ENCODE measurements at places on chromosomes 2 and 18.

GRCh38 chr2:130778781-130779180 lies 23.4 kb downstream of the AMER3 start:
- no peak for DNase-seq

DNA sequence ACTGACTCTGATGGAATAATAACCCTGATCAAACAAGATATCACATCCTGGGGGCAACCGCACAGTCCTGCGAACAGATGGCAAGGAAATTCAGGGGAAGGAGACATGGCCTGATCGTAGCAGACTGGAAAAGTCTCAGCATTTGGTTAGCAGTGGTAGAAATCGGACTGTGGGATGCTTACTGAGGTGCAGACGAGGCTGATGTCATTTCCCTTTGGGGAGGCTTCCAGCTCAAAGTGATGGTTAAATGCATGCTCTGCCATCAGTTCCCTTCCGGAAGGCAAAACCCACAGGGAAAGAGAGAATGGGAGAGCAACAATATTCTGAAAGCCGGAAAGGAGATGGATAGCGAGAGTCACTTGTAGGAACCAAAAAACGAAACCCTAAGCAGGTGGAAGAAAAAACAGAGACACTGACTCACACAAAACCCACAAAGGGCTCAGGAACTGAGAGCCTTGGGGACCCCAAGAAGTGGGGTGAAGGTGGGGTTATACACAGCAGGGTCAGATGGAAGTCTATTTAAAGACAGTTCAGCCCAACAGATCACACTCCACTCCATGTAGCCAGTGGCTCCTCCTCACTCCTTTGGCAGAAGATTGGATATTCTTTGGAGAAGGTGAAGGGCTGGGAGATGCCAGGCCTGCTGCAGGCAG lies 93.1 kb downstream of the INPP5D start:
- no peak for DNase-seq

- DNase-seq: no peak
These were observed 2.4 kb upstream of the ANTXR1 start for GRCh38 chr2:69010437-69011194.

DNA sequence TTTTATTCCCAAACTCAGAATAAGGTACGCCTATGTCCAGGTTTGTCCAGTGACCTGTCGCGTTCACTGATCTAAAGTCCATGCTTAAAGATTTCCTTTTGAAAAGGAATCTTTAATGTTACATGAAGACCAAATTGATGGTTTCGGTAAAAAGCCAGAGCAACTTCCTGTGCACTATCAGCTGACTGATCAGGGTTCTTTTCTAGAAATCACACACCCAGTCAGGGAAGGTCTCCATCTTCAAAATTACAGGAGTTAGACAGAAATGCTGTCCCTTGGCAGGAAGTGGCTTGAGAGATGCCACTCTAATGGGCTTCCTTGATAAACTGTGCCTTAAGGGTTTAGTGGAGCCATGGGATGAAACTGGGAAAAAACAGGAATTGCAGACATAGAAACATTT lies 14.7 kb upstream of the ARHGAP25 start:
- DNase-seq: no peak

DNA sequence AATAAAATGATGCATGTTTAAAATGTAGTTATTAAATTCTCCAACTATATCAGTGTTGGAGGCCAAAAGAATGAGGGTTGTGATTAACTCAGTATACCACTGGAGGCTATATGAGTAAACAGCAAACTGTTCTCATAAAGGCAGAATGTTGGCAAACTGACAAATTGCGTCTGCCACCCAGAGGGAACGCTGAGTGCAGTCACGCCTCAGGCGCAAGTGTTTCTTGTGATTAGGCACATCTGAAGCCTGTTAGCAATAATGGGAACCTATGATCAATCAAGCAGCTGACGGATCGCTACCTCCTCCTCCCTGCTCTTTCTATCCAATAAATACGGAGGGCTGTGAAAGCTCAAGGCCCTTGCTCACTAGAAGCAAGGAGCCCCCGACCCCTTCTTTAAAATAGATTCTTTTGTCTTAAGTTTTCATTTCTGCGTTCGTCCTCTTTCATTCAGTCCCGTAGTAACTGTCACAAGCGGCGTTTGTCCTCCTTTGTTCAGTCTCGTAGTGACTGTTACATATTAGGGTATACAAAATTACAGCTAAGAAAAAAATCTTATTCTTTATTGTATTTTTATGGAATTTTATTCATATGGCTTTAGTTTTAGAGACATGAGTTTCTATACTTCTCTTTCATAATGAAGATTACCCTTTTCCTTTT lies 16.3 kb upstream of the RMND5A start:
- DNase-seq: no peak

GRCh38 chr2:37219046-37219445 lies 12.3 kb downstream of the CEBPZ start:
- DNase-seq: no peak

DNA sequence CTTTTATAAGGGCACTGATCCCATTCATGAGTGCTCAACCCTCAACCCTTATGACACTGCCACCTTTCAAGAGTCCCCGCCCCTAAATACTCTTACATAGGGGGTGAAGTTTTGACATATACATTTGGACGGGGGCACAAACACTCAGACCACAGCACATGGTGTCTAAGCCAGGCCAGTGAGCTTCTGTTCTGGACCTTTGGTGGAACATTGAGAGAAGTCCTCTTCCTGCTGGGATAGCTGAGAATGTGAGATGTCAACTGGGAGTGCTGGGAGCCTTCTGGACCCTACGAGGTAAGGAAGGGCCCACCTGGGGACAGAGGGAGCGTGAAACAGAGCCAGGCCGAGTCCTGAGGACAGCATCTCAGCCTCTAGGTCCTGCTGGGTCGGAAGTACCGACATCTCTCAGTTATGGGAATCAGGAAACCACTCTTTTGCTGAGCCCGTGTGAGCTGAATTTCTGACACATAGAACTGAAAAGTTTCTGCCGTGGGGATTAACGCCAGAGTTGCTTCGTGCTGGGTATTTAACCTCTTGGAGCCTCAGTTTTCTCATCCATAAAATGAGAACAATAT lies 114.9 kb downstream of the PDCL3 start:
- DNase-seq: no peak

DNA sequence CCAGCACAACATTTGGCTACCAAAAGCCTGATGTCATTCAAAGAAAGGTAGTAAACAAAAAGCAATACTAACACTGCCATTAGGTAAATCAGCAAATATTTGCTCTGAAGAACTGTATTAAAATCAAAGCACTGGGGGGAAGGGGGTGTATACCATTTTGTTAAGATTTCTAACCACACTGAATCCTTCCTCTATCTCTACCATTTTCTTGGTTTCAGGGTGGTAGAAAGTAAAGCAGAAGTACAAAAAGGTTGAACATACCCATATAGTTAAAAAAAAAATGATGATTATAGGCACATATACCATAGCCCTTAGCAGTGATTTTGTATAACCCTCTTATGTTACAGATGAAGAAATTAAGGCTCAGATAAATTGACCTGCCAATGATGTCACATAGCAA lies 437.6 kb downstream of the ZEB2 start:
- DNase-seq: no peak

- DNase-seq: no peak
These were observed 18.9 kb upstream of the TMEM163 start for GRCh38 chr2:134737671-134738070.

DNA sequence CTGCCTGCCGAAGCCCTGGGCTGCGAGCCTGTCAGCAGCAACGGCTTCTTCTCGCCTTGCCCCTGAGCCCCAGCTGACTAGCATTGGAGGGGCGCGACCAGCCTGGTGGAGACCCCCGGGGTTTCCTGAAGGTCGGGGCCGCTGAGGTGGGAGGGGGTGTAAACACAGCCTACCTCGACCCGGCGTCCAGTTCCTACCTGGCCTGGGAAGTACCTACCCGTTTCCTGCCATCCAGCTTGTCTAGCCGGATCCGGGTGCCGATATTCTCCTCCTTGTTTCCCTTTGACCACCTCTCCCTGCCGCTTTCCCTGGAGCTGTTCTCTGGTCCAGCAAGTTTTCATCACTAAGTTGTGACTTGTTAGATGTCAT lies 511 bp downstream of the MOB4 start:
- no peak for DNase-seq
